ENCODE measurements at places on chromosomes 2 and 18.

GRCh38 chr2:14632133-14632936, at the start of gene LRATD1:
Gene LRATD1, plus strand, starts transcription at chr2:14632717. Its CDS starts 1,263 bp downstream, at chr2:14633980.
- no peak for DNase-seq

DNA sequence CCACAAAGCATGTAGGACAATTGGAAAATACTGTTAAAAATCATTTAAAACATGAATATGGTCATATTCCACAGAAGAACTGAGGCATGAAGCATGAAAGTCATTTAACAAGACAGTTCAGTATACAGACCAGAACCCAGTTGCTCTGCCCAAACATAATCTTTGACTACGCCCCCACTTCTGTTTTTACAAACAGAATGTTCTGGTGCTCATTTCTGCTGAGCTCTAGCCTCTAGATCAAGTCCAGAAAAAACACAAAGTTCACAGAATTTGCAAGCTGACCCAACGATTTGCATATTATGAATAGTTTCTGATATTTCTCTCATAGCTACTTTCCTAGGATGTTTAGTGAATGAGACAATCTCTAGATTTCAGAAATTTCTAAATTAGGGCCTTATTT, 424.9 kb downstream of the PID1 start:
- no peak for DNase-seq

GRCh38 chr2:141021109-141021508, 1109.7 kb downstream of the LRP1B start:
- no peak for DNase-seq

GRCh38 chr18:13811993-13812392, 12.0 kb upstream of the MC5R start:
- no peak for DNase-seq

DNA sequence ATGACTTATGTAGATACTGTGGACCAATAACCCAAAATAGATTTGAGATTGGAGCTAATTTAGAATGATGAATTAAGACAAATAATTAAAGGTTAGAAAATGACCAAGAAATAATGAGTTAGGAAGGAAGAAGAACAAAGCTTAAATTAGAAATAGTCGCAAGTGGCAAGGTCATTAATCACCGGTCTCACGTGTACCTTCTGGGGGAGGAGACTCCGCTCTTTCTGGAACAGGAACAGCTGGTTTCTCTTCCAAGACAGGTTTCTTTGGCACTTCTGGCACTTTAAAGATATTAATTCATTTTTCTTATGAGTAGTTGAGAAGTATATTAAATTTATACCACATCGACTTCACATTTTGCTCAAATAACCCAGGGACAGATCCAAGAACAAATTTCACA, 156.7 kb downstream of the TTN start:
- DNase-seq: no peak

GRCh38 chr2:164061129-164061746, 325.4 kb upstream of the FIGN start:
- no peak for DNase-seq

DNA sequence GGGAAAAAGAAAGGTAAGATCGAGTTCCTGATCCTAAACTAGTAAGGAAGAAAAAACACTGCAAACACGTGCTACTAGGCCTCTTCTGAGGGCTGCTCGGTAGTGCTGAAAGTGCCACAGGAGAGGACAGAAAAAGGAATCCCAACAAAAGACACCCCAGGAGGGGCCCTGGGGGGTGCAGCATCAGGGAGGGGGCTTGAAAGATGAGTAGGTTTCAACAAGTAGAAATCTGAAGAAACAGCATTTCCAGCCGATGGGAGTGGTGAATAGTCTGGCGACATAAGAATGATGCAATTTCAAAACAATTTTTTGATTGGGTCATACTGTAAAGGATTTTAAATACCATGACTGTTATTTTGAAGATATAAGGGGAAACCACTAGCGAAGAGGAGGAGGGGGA, 98.6 kb downstream of the NOL10 start:
- no peak for DNase-seq

DNA sequence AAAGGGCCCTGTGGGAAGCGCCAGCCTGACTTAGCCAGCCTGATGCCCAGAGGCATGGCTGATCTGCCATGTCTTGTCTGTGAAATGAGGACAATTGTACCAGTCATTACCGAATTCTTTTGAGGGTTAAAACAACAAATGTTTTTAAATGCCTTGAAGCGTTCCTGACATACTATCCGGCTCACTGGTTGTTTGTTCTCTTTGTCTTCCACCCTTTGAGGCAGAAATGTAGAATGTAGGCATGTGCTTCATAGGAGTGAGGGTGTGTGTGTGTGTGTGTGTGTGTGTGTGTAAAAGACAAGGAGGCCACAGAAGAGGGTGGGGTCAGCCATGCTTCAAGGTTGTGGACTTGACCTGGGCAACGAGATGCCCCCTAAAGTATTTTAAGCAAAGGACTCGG, 35.5 kb downstream of the TGFBRAP1 start:
- DNase-seq: no peak

- no peak for DNase-seq
Observed at GRCh38 chr2:108195133-108195439, 44.7 kb upstream of the SULT1C3 start.

DNA sequence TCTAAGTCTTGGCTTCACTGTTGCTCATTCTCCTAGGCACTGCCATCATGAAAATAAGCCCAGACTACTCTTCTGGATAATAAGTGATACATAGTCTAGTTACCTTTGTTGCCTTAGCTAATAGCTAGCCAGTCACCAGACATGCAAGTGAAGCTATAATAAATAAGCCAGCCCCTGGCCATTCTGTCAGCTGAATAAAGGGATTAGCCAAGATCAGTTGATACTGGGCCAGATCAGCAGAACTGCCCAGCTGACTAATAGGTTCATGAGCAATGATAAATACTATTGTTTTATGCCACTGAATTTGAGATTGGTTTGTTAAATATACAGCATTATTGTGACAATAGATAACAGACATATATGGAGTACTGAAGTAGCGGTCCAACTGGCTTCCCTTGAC, 8.0 kb upstream of the C2orf69 start:
- no peak for DNase-seq

DNA sequence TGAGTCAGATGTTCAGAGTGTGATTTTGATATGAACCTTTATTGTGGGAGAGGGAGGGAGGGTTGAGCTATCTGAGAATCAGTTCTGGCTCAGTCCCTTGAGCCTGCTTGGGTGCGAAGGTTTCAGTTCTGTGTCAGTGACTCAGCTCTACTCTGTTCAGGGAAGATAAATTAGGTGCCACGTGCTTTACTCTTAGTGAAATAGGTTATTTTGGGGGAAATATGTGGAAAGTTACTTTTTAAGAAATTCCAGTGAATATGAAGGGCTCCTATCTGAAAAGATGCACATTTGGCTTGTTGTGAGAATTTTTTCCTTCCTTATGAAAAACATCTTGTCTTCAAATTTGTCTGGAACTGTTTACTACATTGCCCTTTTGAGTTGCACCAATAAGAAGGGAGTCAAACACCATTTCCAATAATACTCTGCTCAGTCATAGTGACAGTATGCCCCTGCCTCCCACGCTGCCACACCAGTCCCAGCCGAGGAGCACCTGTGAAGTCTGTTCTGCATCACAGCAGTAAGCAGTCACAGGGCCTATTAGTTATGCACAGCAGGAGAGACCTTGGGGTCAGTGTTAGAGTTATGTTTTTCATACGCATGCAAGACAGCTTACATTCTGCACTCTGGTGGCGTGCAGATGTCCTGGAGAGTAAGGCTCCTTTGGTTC, 32.8 kb upstream of the DNAH7 start:
- peak; percentile 8 for DNase-seq

GRCh38 chr18:59249199-59249774, 24.0 kb downstream of the RAX start:
- peak; percentile 20 for DNase-seq

DNA sequence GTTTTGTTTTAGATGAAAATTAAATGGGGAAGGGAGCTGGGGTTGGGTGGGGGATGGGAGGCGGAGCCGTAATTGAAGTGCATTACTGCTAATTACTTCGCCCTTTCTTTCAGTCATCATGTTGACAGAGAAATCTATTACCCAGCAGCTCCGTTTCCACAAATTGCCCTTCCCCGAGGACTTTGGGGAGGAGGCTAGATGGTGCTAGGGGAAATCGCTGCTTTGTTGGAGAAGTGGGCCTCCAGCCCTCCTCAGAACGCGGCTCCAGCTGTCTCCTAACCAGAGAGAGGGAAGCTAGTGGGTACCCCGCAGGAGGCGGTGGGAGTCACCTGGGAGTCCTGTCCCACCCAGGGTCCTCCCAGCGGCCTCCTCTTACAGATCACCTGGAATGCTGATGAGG, 130.9 kb upstream of the MYCN start:
- no peak for DNase-seq

- DNase-seq: peak; percentile 81
Observed at GRCh38 chr2:201642579-201643215, 606 bp downstream of the TMEM237 start.

DNA sequence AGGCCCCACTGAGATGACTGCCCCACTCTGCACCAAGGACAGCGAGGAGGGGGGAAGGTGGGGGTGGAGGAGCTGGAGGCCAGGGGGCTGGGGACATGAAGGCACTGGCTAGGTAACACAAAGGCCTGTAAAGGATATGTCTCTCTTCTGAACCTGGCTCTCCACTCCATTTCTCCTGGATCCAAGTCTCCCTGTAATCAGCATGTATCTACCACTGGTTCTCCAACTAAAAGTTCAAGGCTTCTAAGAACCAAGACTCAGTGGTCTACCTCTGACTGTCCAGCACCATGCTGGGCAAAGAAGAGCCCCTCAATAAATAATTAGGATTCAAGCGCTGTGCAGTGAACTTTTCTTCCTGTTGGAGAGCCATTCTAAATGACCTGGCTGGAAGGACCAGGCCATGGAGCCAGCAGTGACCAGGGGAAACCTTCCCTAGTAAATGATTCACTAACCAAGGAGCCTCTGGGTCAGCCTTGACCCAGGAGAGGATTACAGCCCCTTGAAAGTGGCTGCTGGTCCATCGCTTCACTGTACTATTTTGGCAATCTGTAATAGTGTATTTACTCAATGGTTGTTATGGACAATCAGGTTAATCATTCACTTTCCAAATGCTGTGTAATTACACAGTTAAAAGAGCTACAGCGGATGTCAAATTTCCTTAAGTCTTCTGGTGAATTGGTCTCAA, 73.2 kb downstream of the BCL11A start:
- no peak for DNase-seq

- no peak for DNase-seq
Observed at GRCh38 chr2:241893265-241893664, 23.7 kb downstream of the RTP5 start.

DNA sequence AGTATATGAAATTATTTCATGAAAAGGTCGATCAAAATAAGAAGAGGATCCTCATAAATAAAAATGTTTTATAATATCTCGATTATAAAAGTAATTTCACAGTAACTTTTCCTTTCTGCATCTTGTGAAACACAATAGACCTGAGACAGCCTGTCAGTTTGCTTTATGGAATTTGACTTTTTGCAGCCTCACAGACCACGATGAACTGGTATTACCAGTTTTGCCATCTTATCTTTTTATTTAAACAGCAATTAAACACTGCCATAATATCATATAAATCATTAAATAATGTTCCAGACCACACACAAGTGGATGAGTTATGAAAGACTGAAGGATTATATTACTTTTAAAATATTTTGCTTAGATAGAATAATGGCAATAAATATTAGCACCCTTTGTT, 10.7 kb upstream of the GALNT3 start:
- DNase-seq: no peak

GRCh38 chr18:63508596-63508995, 31.8 kb downstream of the SERPINB5 start:
- DNase-seq: no peak

DNA sequence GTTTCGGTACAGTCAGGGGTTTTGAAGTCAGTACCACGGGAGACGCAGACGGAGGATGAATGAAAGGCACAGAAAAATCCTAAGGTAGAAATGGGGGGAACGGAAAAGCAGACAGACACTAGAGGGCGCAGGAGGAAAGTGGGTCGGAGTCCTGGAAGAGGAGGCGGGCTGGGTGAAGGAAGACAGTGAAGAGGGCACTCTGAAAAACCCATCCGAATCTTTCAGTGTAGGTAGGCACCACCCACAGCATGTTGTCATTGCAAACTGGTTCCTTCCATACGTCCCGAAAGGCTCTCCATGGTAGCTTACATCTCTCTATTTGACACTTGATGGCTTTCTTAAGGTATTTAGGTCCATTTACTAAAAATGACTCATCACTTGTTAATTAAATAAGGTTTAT, 18.5 kb upstream of the ZNF236 start:
- DNase-seq: peak; percentile 61

DNA sequence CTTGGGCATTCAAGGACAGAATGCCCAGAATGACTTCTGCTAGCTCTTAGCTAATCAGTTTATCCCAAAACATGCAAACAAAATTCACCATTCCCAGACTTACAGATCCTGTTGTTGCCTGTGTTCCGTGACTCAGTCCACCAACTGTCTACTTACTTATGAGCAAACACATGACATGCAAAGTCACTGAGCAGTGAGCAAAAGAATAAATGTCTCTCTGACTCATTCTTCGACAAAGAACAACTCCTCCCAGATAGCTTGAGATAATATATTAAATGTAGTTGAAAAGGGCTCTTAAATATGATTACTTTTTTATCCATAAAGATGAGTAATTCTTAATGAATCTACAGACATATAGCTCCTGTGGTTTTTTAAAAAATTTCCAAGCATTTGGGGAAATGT, 9.0 kb upstream of the CREG2 start:
- no peak for DNase-seq

GRCh38 chr18:51537487-51537886, 340.0 kb upstream of the MEX3C start:
- no peak for DNase-seq
